ENCODE measurements at places on chromosomes 7 and 10.

GRCh38 chr10:79248341-79249185, 98.7 kb upstream of the PPIF start:
- no peak for DNase-seq

DNA sequence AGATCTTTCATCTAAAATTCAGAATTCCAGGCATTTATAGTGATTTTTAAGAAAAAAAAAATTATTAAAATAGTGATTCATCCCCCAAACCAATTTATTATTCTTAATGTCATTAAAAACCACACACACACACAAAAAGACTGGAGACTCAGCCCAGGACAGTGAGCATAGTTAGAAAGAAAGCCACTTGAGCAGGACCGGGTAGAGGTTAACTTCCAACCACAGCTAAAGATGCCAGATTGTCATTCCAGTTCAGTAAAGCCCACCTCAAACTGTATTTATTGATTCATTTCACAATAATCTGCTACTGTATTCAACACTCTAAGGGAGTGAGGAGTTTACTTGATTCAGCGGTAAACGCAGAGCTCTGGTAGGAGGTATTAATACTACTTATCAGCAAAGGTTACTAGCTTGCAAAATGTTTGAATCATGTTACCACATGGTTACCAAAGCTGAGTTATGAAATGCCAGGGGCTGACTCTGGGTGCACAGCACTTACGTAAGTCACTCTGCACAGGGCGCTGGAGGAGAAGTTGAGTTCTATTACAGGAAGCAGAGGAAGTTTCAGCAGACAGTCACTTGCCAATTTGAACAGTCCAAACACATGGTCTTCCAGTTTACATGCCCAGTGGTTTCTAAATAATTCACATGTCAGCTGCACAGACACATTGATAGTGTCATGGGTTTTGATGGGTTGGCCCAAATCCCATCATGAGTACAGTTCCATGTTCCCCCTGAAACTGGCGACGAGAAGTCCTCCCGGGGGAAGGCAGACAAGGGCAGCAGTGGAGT, 64.6 kb downstream of the KLF6 start:
- no peak for DNase-seq

DNA sequence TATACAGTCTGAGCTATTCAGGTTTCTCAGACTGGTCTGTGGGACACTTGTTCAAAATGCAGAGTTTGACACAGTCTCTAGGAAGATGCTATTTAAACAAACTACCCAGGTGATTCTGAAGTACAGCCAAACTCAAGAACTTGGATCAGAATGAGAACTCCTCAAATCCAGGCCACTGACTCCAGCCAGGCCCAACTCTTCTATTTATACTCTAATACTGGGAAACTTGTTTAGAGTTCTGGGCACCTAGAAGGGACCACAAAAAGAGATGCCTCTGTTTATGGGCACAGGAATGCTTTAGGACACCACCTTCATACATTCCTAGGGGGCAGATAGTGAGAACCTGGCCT, 40.1 kb upstream of the ADD3 start:
- DNase-seq = no peak

DNA sequence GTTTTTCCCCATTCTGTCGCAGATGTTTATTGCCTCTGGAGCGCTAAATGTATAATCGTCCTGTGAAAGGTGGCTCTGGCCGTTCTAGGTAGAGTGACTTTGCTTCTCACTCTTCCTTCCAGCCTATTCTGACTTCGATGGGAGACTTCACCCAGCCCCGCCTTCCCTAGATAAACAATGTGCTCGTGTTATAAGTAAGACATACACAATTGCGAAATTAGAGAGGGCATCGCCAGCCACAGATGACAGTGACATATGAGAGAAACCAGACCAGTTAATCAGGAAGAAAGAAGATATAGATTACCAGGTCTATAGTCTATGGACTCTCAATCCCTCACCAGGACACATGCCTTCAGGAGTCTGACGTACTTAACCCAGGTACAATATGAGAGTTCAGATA, 1050.5 kb upstream of the AUTS2 start:
- no peak for DNase-seq

GRCh38 chr7:28847681-28848080, 110.4 kb downstream of the TRIL start:
- no peak for DNase-seq

DNA sequence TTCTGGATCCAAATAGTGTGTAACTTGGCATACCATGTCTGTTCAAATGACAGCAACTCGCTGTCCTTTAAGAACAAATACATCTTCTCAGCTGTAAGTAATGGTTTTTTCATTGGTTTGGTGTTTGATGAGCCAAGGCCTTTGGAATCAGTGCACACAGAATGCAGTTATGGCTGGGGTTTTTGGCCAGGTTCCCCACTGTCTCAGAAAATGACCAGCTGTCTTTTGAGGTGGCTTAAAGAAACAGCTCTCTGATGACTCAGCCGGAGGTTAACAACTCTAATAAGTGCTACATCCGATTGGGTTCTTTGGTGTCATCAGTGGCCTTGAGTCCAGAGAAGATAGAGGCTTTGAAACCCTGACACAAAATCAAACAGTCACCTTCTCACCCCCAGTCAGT, 688.4 kb downstream of the REEP3 start:
- DNase-seq = no peak

- no peak for DNase-seq
Observed at GRCh38 chr7:17234030-17234397, 64.4 kb upstream of the AHR start.

GRCh38 chr10:31100115-31100601, 68.5 kb upstream of the ZNF438 start:
- no peak for DNase-seq

DNA sequence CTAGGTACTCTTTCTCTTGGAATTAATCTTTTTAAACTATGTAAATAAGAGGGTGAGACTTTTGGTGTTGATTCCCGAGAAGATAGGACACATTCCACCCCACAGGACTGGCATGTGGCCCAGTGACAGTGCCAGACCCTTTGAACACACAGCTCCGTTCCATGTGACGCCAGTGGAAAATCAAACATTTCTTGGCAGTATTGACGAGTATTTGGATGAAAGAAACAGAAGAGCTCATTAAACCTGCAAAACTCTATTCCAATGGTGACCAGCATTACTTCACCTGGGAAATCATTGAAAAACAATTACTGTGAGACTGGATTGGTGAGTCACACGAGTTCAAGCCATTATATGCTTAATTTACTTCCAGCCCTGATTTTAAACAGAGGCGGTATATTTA, 25.8 kb downstream of the AKR1E2 start:
- DNase-seq = no peak

DNA sequence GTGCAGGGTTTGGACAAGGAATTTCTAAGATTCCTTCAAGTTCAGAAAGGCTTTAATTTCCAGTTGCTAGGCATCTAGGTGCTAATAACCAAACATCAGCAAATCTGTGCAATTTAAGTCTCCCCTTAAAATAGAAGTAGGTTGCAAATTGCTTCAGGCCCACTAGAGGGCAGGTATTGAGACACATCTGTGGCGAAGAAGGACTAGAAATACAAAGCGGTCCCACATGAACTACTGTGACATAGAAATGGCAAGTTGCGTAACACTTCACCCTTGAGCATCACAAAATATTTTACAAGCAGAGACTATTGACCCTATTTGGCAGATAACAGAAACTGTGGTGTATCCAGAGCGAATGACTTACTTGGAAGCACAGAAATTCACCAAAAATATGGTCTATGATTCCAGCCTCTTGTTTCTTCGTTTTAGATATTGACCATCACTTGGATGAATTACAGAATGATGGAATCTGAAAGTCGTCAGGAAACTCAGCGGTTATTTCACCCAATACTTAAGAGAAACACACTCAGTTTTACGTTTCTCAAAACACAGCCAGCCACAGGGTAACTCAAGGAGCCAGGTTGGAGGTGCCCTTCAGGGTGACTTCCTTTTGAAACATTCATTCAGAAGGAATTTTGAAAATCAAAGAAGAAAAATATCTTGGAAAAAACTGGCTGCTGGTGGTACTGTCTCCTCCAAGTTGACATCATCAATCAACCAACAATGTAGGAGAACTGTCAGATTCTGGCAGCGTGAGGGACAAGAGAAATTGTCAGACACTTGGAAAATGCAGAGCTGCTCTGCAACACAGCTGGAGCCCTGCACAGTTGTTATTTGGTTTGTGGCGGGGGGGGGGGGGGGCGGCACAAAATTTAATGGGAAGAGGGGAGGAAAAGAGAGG, 256.3 kb upstream of the MINDY3 start:
- DNase-seq = no peak

DNA sequence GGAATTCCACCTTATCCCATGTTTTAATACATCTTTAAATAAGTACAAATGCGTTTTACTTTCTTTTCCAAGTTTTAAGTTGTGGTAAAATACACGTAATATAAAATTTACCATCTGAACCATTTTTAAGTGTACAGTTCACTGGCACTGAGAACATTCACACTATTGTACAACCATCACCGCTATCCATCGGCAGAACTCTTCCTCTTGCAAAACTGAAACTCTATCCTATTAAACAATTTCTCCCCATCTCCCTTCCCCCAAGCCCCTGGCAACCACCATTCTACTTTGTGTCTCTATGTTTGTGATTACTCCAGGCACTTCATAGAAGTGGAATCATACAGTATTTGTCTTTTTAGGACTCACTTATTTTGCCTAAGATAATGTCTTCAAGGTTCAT, 33.8 kb downstream of the HIP1 start:
- no peak for DNase-seq

DNA sequence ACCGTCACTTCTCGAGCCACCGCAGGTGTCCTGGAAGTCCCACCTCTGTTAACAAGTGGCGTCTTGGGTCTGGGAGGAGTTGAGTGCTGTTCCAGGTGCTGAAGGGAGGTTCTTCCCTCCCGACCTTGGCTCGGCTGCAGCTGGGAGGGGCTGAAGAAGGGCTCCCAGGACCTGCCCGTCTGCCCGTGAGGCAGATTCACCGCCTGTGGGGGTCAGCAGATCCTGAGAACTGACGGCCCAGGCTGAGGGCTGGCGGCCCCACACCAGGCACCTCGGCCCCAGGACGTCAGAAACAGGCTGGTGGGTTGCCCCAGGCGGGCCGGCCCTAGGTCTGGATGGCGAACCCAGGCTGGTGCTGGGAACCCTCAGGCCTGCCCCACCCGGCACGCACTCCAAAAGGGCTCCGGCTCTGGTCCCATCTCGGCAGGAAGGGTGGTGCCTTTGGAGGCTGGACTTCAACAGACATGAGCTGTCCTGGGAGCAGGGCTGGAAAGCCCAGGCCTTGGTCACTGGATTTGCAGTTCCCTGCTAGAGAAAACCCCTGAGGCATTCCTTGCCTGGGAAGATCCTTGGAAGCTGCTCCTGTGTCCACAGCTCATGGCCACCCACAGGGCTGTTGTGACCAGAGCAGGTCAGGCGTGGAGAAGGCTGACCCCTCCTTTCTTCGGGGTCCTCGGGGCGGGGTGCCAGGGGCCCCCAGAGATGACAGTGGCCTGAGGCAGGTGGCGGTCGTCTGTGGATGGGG, 42.6 kb upstream of the CFAP46 start:
- DNase-seq = no peak

- DNase-seq = no peak
Observed at GRCh38 chr10:124558339-124559321, 97.0 kb downstream of the LHPP start.

- DNase-seq = no peak
Observed at GRCh38 chr7:30705596-30705995, 23.3 kb upstream of the CRHR2 start.

DNA sequence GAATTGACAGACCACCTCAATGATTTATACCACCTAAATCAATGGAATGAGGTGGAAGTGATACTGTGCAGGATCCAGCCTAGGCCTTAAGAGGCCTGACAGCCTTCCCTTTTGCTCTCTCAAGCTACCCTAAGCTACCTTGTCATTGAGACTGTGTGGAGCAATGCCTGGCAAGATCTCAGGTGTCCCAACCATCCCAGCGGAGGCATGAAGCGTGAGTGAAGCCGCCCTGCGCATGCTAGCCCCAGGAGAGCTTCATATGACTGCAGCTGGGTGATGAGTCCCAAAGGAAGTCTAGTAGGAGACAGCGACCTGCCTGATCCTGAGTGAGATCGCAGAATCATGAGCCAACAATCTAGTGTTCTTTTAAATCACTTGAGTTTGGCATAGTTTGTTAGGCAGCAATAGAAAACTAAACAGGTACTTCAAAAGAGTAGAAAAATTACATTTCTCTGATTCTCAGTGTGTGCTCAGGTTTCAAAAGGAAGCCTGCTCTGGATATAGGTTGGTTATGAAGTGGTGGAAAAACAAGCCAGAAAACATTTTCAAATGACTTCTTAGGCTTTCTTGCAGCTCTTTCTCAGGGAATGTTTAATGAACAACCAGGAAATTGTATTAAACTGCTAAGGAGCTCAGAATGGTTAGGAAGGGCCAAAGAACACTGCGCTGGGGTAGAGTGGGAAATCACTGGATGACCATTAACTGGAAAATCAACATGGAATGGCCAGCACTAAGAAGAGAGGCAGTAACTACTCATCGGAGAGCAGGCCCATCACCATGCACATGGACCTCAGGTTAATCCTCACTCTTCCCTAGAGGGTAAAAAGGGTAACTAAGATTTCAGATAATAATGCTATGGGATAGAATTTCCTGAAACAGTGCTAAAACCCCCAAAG, 535.2 kb downstream of the PHTF2 start:
- no peak for DNase-seq

DNA sequence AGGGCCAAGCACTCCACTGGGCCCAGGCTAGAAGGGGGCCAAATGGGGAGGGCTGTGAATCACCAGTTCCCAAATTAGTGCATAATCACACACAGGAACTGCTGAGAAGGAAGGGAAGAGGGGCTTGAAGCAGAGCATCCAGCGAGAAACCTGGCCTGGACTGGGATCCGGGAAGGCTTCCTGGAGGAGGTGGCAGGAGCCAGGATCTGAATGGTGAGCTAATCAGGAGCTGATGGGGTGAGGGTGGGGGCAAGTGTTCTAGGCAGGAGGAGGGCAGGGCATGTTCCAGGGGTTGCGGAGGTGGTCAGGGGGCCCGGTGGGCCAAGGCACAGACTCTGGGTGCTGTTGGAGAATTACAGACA, 12.6 kb downstream of the PWWP2B start:
- no peak for DNase-seq

DNA sequence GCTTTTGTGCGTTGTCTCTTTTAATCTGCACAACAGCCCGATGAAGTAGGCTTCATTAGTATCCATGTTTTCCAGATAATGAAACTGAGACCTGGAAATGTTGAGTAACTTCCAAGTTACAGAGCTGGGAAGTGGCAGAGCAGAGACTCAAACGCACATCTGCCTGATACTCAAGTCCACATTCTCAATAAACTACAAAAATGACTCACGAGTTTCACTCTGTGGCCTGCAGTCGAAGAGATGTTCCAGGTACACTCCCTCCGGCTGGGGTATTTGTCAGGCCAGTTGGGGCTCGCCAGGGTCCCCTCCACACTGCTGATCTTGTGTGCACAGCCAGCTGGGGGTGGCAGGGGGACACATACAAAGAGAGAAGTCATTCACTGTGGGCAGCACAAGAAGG, 17.7 kb upstream of the OPALIN start:
- no peak for DNase-seq
